ENCODE measurements at places on chromosomes 5 and 9.

- no peak for DNase-seq
Measured at GRCh38 chr5:14016549-14016948, 72.1 kb upstream of the DNAH5 start.

DNA sequence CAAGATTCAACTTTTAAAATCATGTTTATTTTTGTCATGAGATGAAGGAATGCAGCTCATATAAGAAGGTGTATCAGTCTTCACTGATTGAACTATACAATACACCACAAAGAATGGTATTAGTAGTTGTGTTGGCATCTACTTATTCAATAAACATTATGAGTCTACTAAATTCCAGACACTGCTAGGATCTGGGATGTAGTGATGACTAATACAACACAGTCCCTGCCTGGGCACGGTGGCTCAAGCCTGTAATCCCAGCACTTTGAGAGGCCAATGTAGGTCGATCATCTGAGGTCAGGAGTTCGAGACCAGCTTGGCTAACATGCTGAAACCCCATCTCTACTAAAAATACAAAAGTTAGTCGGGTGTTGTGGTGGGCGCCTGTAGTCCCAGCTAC, 171.4 kb upstream of the NFIB start:
- no peak for DNase-seq

- DNase-seq = no peak
Measured at GRCh38 chr5:252546-252945, 18.9 kb upstream of the PDCD6 start.

DNA sequence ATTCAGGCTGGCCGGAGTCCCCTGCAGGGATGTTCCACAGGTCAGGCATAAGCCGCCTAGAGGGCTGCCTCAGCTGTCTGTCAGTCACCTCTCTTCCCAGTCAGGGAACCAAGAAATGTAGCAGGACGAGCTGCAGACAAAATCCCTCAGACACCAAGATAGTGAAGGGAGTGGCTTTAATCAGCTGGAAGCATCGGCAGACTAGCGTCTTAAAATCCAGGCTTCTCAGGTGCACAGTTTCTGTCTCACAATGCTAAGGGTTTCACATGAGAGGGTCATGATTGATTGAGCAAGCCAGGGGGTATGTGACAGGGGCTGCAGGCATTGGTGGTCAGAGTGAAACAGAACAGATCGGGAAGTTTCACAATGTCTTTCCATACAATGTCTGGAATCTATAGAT, 247.2 kb downstream of the CDH10 start:
- no peak for DNase-seq

- DNase-seq = peak; percentile 70
Measured at GRCh38 chr9:107243742-107244141, 39.3 kb upstream of the RAD23B start.

GRCh38 chr9:76359365-76359764, 34.9 kb downstream of the RFK start:
- DNase-seq = no peak
